CD4-positive, CD25-positive, alpha-beta regulatory T cell (primary cell): ENCODE measurements at places on chromosomes 2 and 18. TPM values are rescaled to one million over a fixed set of nuclear protein-coding genes. Genes with fewer than 3 reads are reported as not detected.

- H3K27ac ChIP-seq: no peak overlapping the region
- no peaks in the 10 kb centered on the region for H3K4me1 ChIP-seq
- H3K27me3 ChIP-seq: no peaks in the 10 kb centered on the region
- no peaks in the 10 kb centered on the region for H3K36me3 ChIP-seq
These were observed 29.9 kb upstream of the PDE1A start for GRCh38 chr2:182456784-182457183.

The UXS1 gene
- total RNA-seq: 162 TPM

GRCh38 chr2:72794572-72794971 is 31.3 kb downstream of the EXOC6B start:
- no peak overlapping the region for H3K27ac ChIP-seq
- DNase-seq: no peak
- no peaks in the 10 kb centered on the region for H3K27me3 ChIP-seq
- H3K4me3 ChIP-seq: no peak overlapping the region

DNA sequence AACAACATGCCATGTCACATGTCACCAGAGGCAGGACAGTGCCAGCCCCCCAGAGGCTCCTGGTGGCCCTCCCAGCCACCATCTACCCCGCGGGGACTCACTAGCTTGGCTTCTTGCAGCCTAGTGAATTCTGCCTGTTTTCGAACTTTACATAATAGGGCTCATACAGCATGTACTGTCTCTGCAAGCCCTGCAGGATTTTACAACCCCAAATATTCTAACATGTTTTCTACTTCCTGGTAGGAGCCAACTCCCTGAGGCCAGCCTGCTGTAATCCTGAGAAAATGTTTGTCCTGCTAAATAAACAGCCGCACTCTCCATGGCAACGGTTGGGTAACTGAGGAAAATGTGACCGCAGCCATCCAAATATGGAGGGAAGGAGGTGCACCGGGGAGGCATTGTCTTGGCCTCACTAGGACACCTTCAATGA is 2.7 kb downstream of the PER2 start:
- H3K4me3 ChIP-seq: no peak overlapping the region
- DNase-seq: no peak
- H3K27me3 ChIP-seq: no peaks in the 10 kb centered on the region
- H3K4me1 ChIP-seq: peaks cover 29% of the 10 kb centered on the region
- H3K27ac ChIP-seq: no peak overlapping the region
- no peaks in the 10 kb centered on the region for H3K36me3 ChIP-seq

The FAM110C gene
- total RNA-seq: 4.9 TPM

The TEX44 gene
- total RNA-seq: not detected

GRCh38 chr2:24731923-24732322 is 61.3 kb downstream of the PTRHD1 start:
- no peaks in the 10 kb centered on the region for H3K4me1 ChIP-seq
- peaks cover 41% of the 10 kb centered on the region for H3K36me3 ChIP-seq

The CREG2 gene
- 2.2 TPM for total RNA-seq

The NOL4 gene
- total RNA-seq: not detected

The KLF7 gene
- total RNA-seq: 64.3 TPM

The OSBPL1A gene
- total RNA-seq: 2.7 TPM

The LHCGR gene
- not detected for total RNA-seq

DNA sequence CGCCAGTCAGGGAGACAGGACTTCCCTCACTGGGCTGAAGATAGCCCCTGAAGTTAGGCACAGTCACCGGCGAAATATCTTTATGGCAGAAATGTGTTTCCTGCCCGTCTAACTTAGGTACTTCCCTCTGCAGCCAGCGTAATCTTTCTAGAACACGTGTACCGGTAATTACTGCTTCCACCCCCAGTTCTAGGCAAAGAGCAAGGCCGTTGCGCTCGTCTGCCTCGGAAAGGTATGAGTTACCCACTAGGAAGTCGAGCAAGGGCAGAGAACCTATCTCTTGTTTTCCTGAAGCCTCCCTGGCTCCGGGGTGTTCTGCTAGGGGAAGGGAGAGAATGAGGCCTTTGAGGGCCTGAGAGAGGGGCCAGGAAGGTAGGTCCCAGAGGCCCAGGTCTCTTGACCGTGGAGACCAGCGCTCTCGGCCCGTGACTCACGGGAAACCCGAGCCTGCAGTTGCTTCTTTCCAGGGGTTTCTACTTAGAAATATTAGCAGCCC is 70.0 kb downstream of the TWSG1 start:
- peaks cover 7% of the 10 kb centered on the region for H3K4me1 ChIP-seq
- DNase-seq: peak; percentile 63
- no peak overlapping the region for H3K4me3 ChIP-seq
- H3K36me3 ChIP-seq: no peaks in the 10 kb centered on the region

The MC4R gene
- total RNA-seq: not detected

The TMEM37 gene
- not detected for total RNA-seq

GRCh38 chr18:27314996-27315395 is 129.9 kb upstream of the CHST9 start:
- H3K27me3 ChIP-seq: no peaks in the 10 kb centered on the region
- H3K27ac ChIP-seq: no peak overlapping the region
- H3K4me3 ChIP-seq: no peak overlapping the region
- DNase-seq: no peak
- no peaks in the 10 kb centered on the region for H3K4me1 ChIP-seq
- H3K36me3 ChIP-seq: no peaks in the 10 kb centered on the region

The ATRAID gene
- total RNA-seq: 77.3 TPM

- H3K4me1 ChIP-seq: peaks cover 29% of the 10 kb centered on the region
- H3K4me3 ChIP-seq: peak overlapping the region; percentile 93
- no peaks in the 10 kb centered on the region for H3K36me3 ChIP-seq
- peak overlapping the region; percentile 42 for H3K27ac ChIP-seq
- peak; percentile 55 for DNase-seq
- peaks cover 16% of the 10 kb centered on the region for H3K27me3 ChIP-seq
These were observed 675 bp downstream of the PRKD3 start for GRCh38 chr2:37323781-37324535.

The LONRF2 gene
- total RNA-seq: 0.42 TPM

The MFSD2B gene
- total RNA-seq: 0.39 TPM

The NCKAP1 gene
- total RNA-seq: 5.7 TPM

DNA sequence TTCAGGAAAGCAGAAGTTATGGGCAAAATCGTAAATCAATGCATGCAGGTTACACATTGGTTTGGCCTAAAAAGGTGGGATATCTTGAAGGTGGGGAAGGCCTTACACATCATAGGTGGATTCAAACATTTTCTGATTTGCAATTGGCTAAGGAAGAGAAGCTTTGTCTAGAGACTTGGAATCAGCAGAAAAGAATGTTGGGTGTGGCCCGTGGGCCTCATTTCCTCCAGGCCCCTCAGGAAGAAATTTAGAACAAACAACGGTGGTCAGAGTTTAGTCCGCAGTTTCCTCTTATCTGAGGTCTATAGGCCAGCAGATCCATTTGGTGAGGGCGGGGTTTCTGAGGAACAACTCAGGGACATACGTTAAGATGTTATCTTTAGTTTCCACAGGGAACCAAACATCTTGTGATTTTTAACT is 50.9 kb upstream of the AFF3 start:
- H3K36me3 ChIP-seq: no peaks in the 10 kb centered on the region
- no peak for DNase-seq
- H3K27ac ChIP-seq: no peak overlapping the region
- no peaks in the 10 kb centered on the region for H3K4me1 ChIP-seq
- no peak overlapping the region for H3K4me3 ChIP-seq

GRCh38 chr2:231110551-231110950 is 14.3 kb downstream of the HTR2B start:
- no peak overlapping the region for H3K27ac ChIP-seq
- H3K36me3 ChIP-seq: peaks cover 37% of the 10 kb centered on the region
- DNase-seq: no peak

- no peak overlapping the region for H3K27ac ChIP-seq
- H3K27me3 ChIP-seq: no peaks in the 10 kb centered on the region
- H3K36me3 ChIP-seq: no peaks in the 10 kb centered on the region
These were observed 29.6 kb downstream of the CELF4 start for GRCh38 chr18:37535968-37536367.
